ENCODE measurements at places on chromosomes 11 and 22. TPM values are rescaled to one million over a fixed set of nuclear protein-coding genes. Genes with fewer than 3 reads are reported as not detected.

The CRACR2B gene
- 19.8 TPM for total RNA-seq

The TBX10 gene
- not detected for total RNA-seq

The SMC1B gene
- total RNA-seq: not detected

The ART5 gene
- 0.30 TPM for total RNA-seq

DNA sequence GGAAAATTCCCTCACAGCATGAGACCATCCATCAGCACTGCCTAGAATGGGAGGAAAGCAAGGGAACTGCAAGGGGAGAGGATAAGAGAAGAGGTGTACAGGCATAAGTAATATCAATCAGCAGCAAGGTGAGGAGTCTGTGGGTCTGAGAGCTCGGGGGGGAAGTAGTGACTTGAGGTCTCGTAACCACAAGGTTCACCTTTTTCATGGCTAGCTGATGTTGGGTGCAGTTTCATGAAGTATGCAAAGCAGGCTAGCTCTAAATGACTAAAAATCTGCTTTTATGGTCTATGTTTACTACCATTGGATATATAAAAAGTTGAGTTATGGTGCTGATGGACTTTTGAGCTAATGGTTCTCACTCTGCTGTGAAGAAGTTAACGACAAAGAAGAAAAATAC is 35.8 kb downstream of the OR4C6 start:
- H3K4me3 ChIP-seq: no peak overlapping the region
- no peaks in the 10 kb centered on the region for H3K36me3 ChIP-seq
- no peak overlapping the region for H3K27ac ChIP-seq
- no peaks in the 10 kb centered on the region for H3K27me3 ChIP-seq
- no peak for DNase-seq
- H3K4me1 ChIP-seq: no peaks in the 10 kb centered on the region

- H3K27ac ChIP-seq: no peak overlapping the region
- no peak overlapping the region for H3K4me3 ChIP-seq
- no peaks in the 10 kb centered on the region for H3K27me3 ChIP-seq
- H3K36me3 ChIP-seq: no peaks in the 10 kb centered on the region
- peaks cover 24% of the 10 kb centered on the region for H3K4me1 ChIP-seq
These were observed 97.2 kb downstream of the JRKL start for GRCh38 chr11:96486890-96487611.

DNA sequence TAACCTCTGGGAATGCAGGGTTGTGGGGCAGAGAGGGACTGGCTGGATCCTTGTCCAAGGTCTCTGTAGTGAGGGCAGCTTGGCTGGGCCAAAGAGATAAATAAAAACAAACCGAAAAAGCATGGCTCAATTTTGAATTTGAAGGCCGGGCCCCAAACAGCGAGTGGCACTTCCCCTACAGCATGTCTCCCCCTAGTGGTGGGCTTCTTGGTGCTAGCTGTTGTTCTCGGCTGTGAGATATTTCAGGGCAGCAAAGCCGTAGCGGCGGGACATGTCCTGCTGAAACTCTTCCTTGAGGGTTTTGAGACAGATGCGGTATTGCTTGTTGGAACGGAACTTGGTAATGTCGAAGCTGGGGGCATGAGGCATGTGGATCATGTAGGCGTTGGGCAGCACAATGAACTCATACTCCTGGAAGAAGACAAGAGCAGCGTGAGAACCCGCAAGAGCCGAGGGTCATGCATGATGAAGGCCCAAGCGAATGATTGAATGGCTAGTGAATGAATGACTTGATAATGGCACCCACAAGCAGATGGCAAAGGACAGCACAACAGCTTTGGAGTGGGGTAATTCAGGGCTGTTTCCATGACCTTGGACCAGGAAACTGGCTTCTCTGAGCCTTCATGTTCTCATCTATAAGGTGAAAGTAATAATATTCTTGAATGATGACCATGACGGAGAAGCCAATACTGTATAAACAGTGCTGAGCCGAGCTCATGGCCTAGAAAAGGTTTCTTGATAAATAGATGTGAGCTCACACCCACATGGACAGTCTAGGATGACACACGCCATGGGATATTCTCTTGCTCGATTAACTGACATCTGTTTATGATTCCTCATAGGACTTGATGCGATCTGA is 216.3 kb upstream of the SYN3 start:
- no peaks in the 10 kb centered on the region for H3K36me3 ChIP-seq
- H3K4me1 ChIP-seq: no peaks in the 10 kb centered on the region
- DNase-seq: no peak
- H3K27me3 ChIP-seq: no peaks in the 10 kb centered on the region
- no peak overlapping the region for H3K27ac ChIP-seq

DNA sequence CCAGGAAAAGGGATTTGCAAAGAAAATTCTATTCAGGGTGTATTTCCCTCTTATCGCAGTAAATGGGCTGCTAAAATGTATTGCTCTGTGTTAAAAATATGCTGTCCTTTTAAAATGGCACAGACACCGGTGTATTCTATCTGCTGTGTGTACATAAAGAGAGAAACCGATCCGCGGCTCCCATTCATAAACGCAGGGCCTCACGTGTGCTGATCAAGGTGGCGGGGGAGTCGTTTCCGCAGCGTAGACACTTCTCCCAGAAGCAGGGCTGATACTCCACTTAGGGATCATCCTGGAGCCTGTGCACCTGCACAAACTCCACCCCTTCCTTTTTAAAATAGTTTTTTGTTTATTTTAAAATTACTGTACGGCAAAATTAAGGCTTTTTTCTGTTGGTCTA is 26.1 kb upstream of the IGSF9B start:
- H3K27ac ChIP-seq: no peak overlapping the region
- H3K4me3 ChIP-seq: no peak overlapping the region
- H3K36me3 ChIP-seq: no peaks in the 10 kb centered on the region
- H3K27me3 ChIP-seq: no peaks in the 10 kb centered on the region

All from adrenal gland (tissue), 19 donors.